ENCODE measurements at places on chromosomes 4 and X. TPM values are rescaled to one million over a fixed set of nuclear protein-coding genes. Genes with fewer than 3 reads are reported as not detected.

Gene CYP4V2
- total RNA-seq, result 22.2 TPM

Gene DRD5
- not detected for total RNA-seq

Gene GPR101
- total RNA-seq, result not detected

Gene UGT2B7
- not detected for total RNA-seq

Gene DCAF4L1
- not detected for total RNA-seq

Gene MND1
- 4.7 TPM for total RNA-seq

Gene MAGEB1
- total RNA-seq, result not detected

Gene OSTC
- 170 TPM for total RNA-seq

Gene DCAF8L1
- not detected for total RNA-seq

Gene LRBA
- total RNA-seq, result 36.7 TPM

Gene POF1B
- not detected for total RNA-seq

Gene ADH1C
- total RNA-seq, result 6.1 TPM

Gene TLL1
- not detected for total RNA-seq

Gene SEPTIN6
- 9.3 TPM for total RNA-seq

Gene TCEAL5
- not detected for total RNA-seq

Gene SYTL4
- total RNA-seq, result 14.3 TPM

Gene SATL1
- not detected for total RNA-seq

Gene SLITRK2
- not detected for total RNA-seq

Gene BEND2
- total RNA-seq, result not detected

Gene S100P
- 0.32 TPM for total RNA-seq

Gene FAT4
- 14.9 TPM for total RNA-seq

Gene MAGEB17
- 0.09 TPM for total RNA-seq

Gene BEX5
- total RNA-seq, result not detected

Gene WAS
- total RNA-seq, result 0.26 TPM

Gene ITIH6
- total RNA-seq, result not detected

Gene ZDHHC9
- 15.1 TPM for total RNA-seq

Gene GPC3
- total RNA-seq, result 0.63 TPM

Gene MAD2L1
- total RNA-seq, result 4.7 TPM

Gene ETDA
- total RNA-seq, result not detected

Gene PNCK
- total RNA-seq, result 0.17 TPM

Gene REELD1
- not detected for total RNA-seq

Gene F8
- 4.0 TPM for total RNA-seq

Gene CFAP47
- total RNA-seq, result under 0.01 TPM

Gene SPCS3
- total RNA-seq, result 76.2 TPM

Gene USP17L26
- total RNA-seq, result not detected

Gene TIMP1
- 562 TPM for total RNA-seq

Gene MBNL3
- 1.4 TPM for total RNA-seq

Gene GLRA2
- total RNA-seq, result not detected

Gene INTS12
- total RNA-seq, result 12.1 TPM

Gene SPP1
- 0.09 TPM for total RNA-seq

Gene TLR7
- not detected for total RNA-seq

Gene KLHL4
- under 0.01 TPM for total RNA-seq
